Activated T-helper 1 cell treated with anti-CD3 and anti-CD28 coated beads, Interleukin-2, amount 50 U/mL, for 16 hours (primary cell): ENCODE measurements at places on chromosomes 4 and X.

DNA sequence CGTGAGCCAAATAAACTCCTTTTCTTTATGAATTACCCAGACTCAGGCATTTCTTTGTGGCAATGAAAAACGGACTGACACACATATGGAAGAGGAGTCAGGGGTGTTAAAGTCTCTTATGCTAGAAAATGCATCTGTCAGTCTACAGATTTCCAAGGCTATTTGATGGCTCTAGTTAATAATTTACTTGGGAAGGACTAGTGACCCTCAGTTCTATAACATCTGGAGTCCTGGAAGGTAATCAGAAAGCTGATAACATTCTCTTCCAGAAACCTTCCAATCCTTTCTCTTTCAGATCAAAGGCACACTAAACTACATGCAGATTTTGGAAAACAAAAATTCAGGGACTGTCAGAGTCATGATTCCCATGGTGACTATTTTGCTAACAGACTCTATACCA lies 142.0 kb upstream of the TEX13D start:
- no peak for DNase-seq

- DNase-seq, result no peak
Measured at GRCh38 chr4:111773858-111774257, 371.4 kb upstream of the FAM241A start.

DNA sequence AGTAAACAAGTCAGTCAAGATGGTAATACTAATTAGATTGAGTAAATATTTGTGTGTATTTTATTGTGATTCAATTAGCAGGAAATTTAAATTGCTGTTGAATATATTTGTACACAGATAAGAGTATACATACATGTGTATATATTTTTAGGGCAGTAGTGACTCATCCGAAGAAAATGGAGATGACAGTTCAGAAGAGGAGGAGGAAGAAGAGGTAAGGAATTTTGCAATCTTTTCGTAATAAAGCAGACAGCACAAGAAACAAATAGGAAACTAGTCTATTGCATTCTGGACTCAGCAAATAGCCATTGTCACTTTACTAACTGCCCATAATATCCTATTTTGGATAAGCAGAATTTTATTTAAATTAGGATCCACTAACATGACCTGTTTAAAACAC lies 6.6 kb downstream of the IBSP start:
- no peak for DNase-seq

GRCh38 chr4:117156806-117157205 lies 71.4 kb upstream of the TRAM1L1 start:
- no peak for DNase-seq

- no peak for DNase-seq
Measured at GRCh38 chr4:140233791-140234696, 80.1 kb upstream of the MAML3 start.

DNA sequence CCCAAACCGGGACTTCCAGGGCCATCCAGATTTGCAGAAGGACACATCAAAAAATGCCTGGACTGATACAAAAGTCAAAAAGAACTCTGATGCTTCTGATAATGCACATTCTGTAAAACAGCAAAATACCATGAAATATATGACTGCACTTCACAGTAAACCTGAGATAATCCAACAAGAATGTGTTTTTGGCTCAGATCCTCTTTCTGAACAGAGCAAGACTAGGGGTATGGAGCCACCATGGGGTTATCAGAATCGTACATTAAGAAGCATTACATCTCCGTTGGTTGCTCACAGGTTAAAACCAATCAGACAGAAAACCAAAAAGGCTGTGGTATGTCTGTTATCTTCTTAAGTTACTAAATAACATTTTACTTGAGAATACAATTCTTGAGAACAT lies 9.2 kb downstream of the PLK4 start:
- no peak for DNase-seq

DNA sequence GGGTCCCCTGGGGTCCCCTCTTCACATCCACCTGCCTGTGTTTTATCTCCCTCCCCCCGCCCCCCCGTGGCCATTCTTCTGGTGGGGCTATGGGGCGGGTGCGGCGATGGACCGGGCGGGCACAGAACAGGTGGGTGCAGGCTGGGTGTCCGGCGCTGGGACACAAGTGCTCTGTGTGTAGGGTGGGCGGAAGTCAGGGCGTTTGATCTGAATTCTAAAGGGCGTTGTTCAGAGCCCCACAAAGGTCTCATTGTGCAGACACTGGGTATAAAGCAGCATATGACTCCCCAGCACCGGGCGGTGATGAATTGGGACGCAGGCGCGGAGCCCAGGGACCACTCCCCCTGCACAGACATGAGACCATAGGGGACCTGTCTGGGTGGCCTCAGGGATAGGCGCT lies at the start of gene GJB1:
TSS of gene GJB1 (plus strand) at position 296 of the 400 bp plus-strand sequence. CDS start 484 bp downstream, outside the sequence.
- DNase-seq, result no peak

- no peak for DNase-seq
Measured at GRCh38 chr4:152929888-152930287, 6.2 kb upstream of the FHDC1 start.

GRCh38 chr4:43048570-43048969 lies 156.1 kb downstream of the GRXCR1 start:
- no peak for DNase-seq

DNA sequence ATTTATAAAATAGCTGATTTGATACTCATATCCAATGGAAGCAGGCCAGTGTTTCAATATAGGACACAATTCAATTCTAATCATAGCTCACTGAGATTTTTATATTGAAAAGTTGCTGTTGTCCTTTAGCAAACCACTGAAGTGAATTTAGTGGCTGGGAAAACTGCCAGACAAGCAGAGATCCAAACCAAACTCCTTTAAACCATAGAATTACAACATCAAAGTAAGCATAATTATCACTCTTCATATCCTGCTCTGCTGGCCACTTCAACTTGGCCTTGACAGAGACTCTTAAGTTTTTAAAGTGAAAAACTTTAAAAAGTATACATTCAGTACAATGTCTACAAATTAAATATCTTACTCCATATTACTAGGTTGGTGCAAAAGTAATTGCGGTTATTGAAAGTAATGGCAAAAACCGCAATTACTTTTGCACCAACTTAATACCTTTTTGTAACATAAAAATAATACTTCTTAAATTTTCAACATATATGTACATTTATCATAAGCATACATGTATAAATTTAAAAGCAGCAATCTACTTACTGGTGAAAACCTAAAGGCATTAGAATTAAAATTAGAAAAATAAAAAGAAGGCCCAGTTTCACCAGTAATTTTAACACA lies 433.0 kb downstream of the PCDH10 start:
- DNase-seq, result no peak

DNA sequence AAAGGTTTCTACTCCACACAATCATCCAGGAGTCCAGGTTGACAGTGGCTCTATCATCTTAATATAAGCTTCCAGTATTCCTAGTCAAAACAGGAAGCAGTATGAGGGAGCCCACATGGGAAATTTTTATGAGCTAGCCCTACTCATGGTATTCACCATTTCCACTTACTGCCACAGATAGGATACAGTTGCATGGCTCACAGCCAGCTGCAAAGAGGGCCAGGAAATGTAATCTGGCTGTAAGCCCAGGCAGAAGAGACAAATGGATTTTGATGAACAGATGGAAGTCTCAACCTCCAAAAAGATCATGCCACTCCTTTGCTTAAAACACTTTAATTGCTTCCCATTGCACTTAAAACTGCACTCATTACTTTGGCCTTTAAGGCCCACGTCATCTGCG lies 150.6 kb downstream of the ADAMTS3 start:
- no peak for DNase-seq

DNA sequence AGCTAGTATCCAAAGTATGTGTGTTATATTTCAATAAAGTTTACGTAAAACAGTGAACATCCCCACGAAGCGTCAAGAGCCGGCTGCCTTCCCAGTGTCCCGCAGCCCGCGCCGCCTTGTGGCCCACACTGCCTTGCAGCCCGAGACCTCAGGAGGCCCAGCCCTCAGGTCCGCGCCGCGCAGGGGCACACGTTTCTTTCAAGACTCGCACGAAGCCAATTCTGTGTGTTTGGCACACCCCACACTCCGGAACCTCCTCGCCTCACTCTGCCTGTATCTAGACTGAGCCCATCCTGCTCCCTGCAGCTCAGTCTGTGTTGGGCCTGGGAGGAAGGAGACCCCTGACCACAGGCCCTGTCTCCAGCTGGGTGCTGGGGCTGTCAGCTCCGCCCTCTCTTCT lies 5.8 kb downstream of the LRPAP1 start:
- no peak for DNase-seq

DNA sequence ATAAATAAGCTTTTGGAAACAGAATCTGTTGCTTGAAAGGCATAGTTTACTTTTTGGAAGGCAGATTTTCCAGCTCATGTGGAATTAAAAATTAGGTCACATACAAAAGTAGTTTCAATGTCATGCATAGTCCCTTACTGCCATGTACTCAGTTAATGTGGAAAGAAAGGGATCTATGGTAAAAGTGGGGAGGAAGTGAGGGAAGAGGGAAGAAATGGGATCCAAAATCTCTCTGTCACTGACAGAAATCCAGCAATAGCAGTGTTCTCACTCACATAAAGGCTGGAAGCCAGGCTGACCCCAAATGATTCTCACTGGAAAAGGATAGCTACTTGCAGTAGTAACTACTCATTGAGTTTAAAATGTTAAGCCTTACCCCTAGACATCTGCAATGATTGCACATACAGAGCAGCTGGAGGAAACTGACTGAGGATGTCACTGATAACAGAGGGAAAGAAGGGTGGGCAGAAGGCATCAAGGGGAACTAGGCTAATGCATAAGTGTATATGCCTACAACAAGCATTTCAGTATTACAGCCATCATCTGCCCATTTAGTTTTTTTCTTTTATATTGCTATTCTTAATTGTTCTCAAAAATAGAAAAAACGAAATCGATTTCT lies 445.6 kb downstream of the FAT4 start:
- no peak for DNase-seq

- DNase-seq, result no peak
Measured at GRCh38 chr4:144902614-144903013, 195.4 kb downstream of the ANAPC10 start.

GRCh38 chrX:116243039-116243438 lies 72.5 kb downstream of the AGTR2 start:
- no peak for DNase-seq

DNA sequence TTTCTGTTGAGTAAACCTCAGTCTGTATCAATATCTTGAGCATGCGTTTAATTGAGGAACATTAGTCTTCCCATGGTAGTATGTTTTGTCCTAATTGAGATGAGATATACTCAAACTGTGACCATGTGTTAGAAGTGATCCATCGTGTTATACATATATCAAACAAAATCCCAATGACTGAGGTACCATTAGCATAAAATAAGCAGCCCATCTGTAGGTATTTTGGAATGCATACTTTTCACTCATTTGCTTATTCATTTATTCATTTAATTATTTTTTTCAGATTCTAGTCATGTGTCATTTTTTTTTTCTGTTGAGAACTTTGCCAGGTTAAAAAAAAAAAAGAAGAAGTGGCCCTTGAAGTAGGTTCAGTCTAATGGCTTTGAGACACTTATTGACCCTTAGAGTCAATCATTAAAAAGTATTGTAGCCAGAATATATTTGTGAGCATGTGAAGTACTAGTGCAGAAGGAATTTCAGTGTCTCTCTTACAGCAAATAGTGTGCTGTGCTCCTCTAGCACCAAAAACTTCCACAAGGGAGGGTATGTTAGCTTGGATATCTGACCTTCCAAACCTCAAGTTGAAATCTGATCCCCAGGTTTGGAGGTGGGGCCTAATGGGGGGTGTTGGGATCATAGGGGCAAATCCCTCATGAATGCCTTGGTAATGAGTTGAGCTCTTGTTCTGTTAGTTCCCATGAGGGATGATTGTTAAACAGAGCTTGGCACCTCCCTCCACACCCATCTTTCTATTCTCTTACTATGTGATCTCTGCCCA lies 130.8 kb upstream of the NPY2R start:
- DNase-seq, result no peak

DNA sequence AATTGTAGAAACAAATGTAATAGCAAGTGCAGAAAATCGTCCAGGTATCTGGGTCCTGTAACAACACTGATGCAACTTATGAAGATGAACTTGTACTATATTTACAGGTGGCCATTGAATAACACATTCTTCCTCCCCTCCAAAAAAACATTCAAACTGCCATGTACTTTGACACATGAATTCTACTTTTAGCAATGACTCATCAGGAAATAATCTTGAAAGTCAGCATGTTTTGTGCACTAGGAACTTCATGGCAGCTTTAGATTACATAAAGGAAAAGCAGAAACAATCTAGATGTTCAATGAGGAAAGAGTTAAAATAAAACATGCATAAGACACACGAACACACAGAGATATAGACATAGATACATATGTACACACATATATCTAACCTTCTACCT lies 2.5 kb downstream of the PABPC1L2A start:
- no peak for DNase-seq

DNA sequence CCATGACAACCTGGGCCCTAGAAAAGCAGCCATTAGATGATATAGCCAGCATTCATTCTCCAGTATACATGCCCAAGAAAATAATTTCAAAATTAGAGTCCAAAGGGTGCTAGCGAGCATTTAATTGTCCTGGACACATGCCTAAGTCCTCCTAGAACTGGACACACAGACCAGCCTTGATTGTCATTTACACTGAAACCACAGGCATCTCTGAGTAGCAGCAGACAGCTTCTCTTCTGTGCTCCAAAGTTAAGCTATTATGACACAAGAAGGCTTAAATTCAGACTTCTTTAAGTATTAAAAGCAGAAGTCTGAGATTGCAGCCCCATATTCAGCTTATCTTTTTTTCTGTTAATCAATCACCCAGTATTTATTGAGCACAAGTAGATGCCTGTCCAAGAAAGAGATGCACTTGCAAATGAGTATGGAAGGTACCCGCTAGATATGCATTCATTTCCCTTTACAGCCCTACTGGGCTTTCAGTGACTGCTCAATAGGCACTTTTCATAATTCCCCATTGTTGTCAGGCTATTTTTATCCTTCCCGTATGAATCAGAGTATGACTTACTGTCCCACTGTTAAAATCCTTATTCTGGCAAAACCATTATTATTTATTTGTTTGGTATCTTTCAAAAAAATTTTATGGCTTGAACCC lies 374.1 kb downstream of the FBXW7 start:
- DNase-seq, result no peak

- no peak for DNase-seq
Measured at GRCh38 chrX:69231903-69232302, 66.7 kb upstream of the PJA1 start.

DNA sequence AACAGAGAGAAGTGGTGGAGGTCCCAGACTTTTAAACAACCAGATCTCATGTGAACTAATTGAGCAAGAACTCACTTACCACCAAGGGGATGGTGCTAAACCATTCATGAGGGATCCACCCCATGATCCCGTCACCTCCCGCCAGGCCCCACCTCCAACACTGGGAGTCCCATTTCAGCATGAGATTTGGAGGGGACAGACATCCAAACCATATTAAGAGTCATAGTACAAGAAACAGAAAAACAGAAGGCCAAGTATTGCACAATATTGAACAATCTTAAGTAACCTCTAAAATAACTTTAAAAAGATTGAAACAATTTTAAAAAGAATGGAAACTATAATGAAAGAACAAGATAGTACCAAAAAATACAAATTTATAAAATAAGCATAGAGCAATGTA lies 110.0 kb downstream of the CBR4 start:
- no peak for DNase-seq

- no peak for DNase-seq
Measured at GRCh38 chrX:55754861-55755294, 37.3 kb downstream of the RRAGB start.

GRCh38 chr4:73340917-73341316 lies 63.2 kb upstream of the ALB start:
- DNase-seq, result no peak

GRCh38 chr4:102230194-102230593 lies 115.1 kb downstream of the SLC39A8 start:
- no peak for DNase-seq
